HuH-7.5 (cell line): ENCODE measurements at places on chromosomes 4 and X.

DNA sequence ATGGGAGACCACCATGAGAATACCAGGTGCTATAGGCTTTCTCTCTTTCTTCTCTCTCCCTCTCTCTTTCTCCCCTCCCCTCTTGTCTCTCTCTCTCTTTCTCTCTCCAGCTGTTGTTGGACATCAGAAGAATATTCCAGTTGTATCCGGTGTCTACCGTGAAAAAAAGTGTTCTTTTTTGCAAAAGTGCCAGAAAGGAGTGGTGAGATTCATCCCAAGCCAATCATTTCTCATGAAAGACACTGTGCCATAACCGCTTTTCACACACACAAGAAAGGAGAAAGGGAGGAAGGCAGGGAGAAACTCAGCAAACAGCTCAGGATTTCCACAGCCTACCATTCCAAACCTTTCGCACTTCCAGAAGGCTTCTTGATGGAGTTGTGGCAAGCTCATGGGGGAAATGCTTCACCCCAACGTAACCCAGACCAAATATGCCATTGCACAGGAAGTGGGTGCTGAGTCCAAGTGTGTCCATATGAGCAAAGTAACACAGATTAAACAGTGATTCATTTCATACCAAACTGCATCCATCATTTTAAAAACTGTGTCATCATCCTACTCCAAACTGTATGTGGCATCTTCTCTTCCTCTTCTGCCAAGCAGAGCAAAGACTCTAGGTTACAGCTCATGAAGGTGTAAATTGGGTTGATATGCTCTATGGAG is 224.0 kb downstream of the APBB2 start:
- DNase-seq, result no peak

- DNase-seq, result no peak
These were observed 10.1 kb downstream of the AIFM1 start for GRCh38 chrX:130155564-130155963.

DNA sequence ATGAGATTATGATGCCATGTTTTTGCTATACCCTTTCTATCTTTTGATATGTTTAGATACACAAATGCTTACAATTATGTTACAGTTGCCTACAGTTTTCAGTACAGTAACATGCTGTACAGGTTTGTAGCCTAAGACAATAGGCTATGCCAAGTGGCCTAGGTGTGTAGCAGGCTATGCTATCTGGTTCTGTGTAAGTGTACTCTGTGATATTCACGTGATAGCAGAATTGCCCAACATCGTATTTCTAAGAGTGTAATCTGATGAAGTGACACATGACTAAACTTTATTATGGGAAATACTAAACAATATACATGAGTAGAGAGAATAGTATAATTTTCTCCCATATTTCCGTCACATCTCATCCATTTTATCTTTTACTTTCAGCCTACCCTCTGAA is 97.0 kb downstream of the CLDN22 start:
- DNase-seq, result no peak

DNA sequence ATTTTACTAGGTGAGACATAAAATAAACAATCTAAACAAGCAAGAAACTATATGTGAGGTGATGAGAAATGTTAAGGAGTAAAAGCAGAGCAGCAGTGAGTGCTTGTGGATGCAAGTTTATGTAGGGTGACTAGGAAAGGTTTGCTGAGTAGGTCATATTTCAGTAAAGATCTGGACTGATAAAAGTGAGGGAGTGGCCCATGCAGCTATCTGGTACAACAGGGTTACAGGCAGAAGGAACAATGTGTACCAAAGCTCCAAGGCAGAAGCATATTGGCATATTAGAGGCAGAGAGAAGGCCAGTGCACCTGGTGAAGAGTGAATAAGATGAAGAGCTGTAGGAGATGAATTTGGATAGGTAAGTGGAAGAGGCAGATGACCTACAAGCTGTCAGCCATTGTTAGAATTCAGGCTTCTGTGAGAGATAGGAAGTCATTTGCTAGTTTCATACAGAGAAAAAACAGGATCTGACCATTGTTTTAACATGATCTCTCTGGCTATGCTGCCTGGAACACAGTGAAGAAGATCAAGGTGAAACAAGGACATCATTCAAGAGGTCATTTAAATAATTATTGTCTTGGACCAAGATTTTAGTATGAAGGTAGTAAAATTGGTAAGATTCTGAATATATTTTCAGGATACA is 274.6 kb downstream of the ANKRD50 start:
- no peak for DNase-seq

DNA sequence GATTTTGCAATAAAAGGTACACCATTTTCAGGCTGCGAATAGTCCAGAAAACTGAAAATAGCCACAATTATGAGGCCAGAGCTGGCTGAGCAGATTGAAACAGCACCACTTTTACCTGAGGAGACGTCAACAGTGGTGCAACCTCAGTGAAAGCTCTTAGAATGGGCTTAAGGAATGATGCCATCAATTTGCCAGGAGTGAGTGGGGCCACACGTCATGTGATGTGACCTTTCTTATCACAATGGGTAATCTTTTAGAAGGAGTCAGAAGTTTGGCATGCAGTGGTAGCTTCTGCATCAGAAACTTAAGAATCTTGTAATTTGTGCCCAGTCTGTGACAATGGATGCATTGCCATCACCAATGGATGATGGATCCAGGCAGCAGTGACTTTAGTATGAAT is 27.6 kb downstream of the ZNF81 start:
- DNase-seq, result no peak

- no peak for DNase-seq
These were observed 79.8 kb downstream of the NYX start for GRCh38 chrX:41526925-41527324.

GRCh38 chr4:84634961-84635360 is 52.0 kb downstream of the CDS1 start:
- no peak for DNase-seq

DNA sequence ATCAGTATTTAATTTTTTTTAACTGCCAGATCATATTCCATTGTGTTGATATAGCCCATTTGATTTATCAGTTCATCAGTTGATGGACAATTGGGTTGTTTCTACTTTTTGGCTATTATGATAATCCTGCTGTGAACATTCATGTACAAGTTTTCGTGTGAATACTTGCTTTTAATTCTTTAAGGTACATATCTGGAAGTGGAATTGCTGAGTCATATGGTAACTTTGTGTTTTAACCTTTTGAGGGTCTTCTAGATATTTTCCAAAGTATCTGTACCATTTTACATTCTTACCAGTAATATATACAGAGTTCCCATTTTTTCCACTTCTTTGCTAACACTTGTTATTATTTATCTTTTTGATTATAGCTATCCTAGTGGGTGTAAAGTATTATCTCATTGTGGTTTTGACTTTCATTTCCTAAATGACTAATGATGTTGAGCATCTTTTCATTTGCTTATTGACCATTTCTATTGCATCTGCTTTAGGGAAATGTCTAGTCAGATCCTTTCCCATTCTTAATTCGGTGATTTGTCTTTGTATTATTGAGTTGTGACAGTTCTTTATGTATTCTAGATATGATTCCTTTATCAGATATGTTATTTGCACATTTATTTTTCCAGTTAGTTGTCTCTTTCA is 75.2 kb upstream of the NUDT6 start:
- no peak for DNase-seq

DNA sequence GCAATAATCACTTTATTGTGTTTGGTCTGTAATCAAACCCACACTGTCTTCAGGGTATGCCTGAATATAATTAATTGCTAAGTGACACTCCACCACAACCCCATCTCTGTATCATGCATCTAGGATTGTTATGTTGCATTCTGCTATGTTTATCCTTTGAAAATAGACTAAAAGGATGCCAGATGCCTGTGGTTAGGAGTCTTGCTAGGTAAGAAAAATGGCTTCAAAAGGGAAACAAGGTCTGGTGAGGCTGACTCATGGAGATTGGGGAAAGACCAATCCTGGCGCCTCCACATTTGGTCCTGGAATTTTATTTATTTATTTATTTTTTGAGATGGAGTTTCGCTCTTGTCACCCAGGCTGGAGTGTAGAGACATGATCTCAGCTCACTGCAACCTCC is 360.5 kb upstream of the SLC7A11 start:
- no peak for DNase-seq
